ENCODE measurements at places on chromosomes 7 and 10. TPM values are rescaled to one million over a fixed set of nuclear protein-coding genes. Genes with fewer than 3 reads are reported as not detected.
A peak's percentile ranks its signal among the peaks of the same experiment; 100 is the strongest.

- DNase-seq, result no peak
Measured at GRCh38 chr10:47029181-47030009, 118.2 kb downstream of the PTPN20 start.

DNA sequence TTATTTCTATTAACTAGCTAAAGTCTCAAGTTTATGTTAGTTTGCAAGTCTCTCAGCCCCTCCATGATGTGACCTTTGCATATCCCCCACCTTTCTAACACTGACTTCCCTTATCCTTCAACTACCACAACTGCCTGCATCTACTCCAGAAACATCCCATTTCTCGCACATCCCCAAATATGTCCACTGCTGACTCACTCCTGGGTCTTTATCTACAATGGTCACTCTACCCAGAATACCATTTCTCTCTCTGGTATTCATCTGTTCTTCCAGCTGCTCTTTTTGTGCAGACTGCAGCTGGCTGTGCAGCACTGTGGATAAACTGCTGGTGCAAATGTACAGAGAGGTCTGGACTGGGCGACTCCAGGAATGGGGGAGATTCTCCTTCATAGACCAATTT is 32.7 kb upstream of the PRSS1 start:
- DNase-seq, result no peak

DNA sequence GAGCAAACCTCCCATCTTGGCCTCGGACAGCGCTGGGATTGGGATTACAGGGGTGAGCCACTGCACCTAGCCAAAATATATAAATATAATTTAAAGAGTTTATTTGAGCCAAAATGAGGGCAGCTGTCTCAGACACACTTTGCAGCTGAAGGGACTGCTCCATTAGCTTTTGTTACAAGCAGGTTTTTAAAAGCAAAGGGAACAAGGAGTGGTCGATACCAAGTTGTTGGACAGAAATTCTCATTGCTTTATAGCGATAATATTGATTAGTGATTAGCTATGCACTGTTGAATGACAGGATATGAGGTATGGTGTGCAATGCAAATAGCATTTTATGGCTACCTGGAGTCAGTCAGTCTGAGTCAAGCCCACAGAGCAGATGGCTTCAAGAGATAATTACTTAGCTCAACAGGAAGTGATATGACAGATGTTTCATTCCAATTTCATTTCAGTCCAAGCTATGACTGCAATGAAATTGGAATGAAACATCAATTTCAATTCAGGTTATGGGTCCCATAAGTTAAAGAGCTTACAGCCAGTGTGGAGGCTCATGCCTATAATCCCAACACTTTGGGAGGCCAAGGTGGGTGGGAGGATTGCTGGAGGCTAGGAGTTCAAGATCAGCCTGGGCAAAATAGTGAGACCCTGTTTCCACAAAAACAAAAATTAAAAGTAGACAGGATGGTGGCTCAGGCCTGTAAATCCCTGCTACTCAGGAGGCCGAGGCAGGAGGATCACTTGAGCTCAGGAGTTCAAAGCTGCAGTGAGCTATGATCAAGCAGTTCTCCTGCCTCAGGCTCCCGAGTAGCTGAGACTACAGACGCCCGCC is 23.1 kb downstream of the TYW1 start:
- DNase-seq, result no peak

DNA sequence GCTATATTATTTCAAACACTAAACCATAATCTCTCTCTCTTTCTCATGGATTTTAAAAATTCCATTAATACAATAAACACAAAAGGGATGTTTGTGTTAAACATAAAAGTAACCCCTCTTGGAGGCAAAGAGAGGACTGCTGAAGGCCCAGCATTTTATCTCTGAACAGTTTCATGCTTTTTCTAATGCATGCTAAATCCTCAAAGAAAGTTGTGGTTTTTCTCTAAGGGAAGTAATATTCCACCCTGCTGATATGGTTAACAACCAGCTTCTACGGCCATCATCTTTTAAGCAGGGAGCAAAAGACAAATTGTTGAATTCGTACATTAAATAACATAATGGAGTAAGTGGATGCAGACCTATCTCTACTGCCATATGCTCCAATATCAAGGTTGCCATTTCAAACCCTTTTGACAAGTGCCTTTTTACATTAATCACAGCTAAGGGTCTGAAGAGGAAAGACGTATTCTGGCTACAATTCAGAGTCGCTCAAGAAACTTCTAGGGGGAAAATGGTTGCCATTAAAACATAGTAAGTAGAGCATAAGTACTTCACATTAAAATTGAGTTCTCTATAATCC is 103.1 kb downstream of the SLC25A13 start:
- no peak for DNase-seq

- DNase-seq, result no peak
Measured at GRCh38 chr10:118960157-118961090, 69.1 kb upstream of the NANOS1 start.

- DNase-seq, result no peak
Measured at GRCh38 chr10:22723343-22723779, 9.0 kb upstream of the PIP4K2A start.

GRCh38 chr7:136859803-136860202 is 8.6 kb upstream of the CHRM2 start:
- no peak for DNase-seq

DNA sequence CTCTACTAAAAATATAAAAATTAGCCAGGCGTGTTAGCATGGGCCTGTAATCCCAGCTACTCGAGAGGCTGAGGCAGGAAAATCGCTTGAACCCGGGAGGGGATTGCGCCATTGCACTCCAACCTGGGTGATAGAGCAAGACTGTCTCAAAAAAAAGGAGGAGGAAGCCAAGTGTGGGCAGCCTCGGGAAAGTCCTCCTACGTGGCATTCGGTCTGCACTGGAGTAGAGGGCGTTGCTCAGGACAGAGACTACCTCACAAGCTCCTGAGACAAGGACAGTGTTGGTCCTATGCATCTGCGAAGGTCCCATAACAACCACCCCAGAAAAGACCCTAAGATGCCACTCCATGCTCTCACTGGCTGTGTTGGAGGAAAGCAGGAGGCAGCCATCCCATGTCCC is 10.0 kb upstream of the SERPINE1 start:
- no peak for DNase-seq

DNA sequence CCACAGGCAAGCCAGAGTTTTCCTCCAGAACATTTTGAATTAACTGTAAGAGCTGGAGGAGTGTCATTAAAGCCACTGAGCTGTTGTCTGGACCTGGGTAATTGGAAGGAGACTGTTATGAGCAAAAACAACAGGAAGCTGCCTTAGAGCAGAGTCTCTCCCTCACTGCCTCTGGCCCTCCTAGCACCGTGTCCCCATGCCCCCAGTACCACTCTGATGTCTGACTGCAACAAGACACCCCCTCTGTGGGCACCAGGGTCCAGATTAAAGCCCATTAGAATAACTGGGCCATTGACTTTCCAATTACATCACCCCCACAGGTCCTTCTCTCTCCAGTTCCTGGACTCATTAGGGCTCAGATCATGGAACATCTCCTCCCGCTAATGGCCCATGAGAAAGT is 216.3 kb downstream of the USP6NL start:
- DNase-seq, result no peak

GRCh38 chr7:141649137-141649864 is 52.7 kb downstream of the DENND11 start:
- no peak for DNase-seq

GRCh38 chr10:70894416-70894815 is 6.1 kb upstream of the PCBD1 start:
- no peak for DNase-seq

DNA sequence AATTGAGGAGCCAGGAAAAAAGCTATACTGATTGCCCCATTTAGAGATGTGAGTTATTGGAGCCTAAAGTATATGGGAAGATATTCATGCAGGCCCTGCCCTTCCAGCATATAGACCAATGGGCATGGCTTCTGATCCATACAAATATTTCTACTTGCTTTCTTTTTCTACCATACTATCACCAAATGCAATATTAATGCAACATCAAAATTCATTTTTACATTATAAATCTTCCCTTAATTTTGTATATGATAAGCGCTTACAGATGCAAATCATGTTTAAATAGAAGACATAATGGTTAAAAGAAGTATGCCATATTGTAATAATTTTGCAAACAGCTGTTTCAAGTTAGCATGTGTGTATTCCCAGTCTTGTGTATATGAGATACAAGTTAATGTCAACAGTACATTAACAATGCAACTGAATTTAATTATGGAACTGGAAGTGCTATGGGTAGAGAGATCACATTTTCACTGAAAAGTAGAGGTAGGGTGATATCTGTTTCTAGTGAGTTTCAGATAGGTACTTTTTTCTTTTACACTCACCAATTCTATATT is 24.6 kb upstream of the WNT16 start:
- no peak for DNase-seq

- no peak for DNase-seq
Measured at GRCh38 chr10:116589926-116590325, 833 bp upstream of the PNLIPRP1 start.

GRCh38 chr7:24924375-24924774 is 55.6 kb downstream of the OSBPL3 start:
- peak; percentile 33 for DNase-seq

GRCh38 chr7:1447551-1448244 is 11.6 kb downstream of the MICALL2 start:
- no peak for DNase-seq

DNA sequence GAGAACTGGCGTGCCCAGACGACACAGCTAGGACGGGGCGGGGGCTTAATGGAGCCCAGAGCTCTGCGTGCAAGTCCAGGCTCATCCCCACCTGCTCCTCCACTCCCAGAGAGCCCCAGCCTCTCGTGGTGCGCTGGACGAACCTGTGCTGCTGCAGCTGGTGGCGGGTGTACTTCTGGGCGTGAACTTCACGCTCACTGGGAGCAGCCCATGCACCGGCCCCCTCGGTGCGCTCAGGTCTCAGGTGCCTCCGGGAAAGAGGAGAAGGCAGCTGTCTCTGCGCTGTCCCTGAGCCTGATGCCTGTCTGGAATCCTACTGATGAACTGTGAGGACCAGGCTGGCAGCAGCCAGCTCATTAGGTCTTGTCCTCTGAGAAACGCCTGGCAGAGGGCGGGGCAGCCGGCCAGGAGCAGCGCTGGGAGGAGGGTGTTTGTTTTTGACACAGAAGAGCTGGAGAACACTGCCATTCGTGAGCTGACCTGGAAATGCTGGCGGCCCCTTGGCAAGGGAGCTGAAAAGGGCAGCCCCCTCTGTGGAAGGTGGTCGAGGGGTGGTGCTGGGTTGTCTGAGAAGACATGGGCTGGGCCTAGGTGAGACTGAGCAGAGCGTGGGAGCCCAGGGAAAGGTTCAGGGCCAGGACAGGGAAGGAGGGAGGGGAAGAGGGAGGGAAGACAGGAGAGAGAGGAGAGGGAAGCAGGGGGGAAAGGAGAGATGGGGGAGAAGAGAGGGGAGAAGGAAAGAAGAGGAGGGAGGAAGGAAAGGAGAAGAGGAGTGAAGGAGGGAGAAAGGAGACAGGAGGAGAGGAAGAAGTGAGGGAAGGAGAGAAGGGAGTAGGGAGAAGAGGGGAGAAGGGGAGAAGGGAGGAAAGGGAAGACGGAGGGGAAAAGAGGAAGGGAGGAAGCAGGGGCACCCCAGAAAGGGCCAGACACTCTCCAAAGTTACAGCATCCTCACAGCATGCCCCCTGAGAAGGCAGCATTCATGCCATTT is 53.5 kb upstream of the TNS3 start:
- peak; percentile 61 for DNase-seq

ERVW-1 gene
- total RNA-seq, result not detected

LBX1 gene
- total RNA-seq, result not detected

SCIN gene
- total RNA-seq, result 6.7 TPM

PTPRN2 gene
- total RNA-seq, result 1.8 TPM

NPTX2 gene
- 3.0 TPM for total RNA-seq

SLC26A3 gene
- total RNA-seq, result 18.1 TPM

PITX3 gene
- not detected for total RNA-seq

Measured in hepatocyte (in vitro differentiated cells).